GOT3 (cell line): ENCODE measurements at places on chromosomes 11 and 22.
A peak's percentile ranks its signal among the peaks of the same experiment; 100 is the strongest.

DNA sequence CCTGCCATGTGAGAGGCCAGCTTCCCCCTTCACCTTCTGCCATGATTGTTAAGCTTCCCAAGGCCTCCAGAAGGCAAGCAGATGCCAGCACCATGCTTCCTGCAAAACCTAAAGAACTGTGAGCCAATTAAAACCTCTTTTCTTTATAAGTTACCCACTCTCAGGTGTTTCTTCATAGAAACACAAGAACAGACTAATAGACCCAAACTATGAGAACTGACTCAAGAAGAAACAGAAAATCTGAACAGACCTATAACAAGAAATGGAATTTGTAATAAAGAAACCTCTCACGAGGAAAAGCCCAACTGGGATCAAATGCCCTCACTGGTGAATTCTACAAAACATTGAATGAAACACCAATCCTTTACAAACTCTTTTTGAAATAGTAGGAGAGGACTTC, 12.0 kb downstream of the NPAT start:
- DNase-seq = no peak

- DNase-seq = no peak
These were observed 34.9 kb downstream of the CABIN1 start for GRCh38 chr22:24046024-24046423.

- DNase-seq = no peak
These were observed 151.3 kb upstream of the SEZ6L start for GRCh38 chr22:26017932-26018331.

DNA sequence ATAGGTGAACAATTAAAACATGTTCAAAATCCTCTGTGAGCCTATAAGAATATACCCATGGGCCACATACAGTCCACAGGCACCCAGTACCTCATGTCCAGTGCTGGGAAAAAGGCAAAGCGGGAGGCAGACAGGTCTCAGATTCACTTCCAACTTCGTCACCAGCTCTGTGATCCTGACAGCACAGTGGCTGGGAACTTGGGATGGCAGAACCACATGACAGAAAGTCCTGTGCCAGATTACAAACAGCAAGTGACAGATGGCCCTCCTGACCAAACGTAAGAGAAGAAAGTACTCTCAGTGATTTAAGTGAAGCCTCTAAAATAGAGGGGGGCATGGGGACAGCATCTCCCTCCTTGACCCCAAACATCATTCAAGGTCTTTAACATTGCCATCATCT, 5.8 kb downstream of the SLC1A2 start:
- DNase-seq = no peak

- no peak for DNase-seq
These were observed 9.6 kb downstream of the P2RY2 start for GRCh38 chr11:73227571-73228211.

DNA sequence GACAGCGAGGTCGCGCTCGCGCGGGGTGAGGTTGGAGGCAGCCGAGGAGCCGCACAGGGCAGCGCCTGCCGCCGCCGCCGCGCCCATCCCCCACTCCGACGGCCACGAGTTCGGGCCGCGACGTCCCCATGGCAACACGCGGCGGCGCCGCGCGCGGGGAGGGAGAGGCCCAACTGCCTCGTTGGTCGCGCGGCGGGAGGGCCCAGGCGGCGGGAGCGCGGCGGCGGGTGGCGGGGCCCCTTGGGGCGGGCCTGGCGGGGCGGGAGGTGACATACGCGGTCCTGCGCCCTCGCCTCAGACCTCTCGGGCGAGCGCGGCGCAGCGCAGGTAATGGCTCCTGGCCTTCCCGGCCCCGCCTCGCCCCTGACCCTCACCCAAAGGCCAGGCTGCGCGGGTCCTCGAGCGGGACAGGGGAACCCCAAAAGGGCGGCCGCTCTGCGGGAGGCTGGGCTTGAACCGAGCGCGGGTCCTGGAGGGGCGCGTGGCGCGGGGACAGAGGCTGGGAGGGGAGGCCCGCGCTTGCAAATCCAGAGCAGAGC, at the start of gene DEUP1:
Gene DEUP1, plus strand, starts transcription at position 297 of the 539 bp plus-strand sequence. CDS start 1,518 bp downstream, outside the sequence.
- DNase-seq = no peak

GRCh38 chr22:28105413-28105812, 186.4 kb upstream of the PITPNB start:
- DNase-seq = no peak

- no peak for DNase-seq
These were observed 83.1 kb downstream of the SHANK2 start for GRCh38 chr11:71169313-71169712.

DNA sequence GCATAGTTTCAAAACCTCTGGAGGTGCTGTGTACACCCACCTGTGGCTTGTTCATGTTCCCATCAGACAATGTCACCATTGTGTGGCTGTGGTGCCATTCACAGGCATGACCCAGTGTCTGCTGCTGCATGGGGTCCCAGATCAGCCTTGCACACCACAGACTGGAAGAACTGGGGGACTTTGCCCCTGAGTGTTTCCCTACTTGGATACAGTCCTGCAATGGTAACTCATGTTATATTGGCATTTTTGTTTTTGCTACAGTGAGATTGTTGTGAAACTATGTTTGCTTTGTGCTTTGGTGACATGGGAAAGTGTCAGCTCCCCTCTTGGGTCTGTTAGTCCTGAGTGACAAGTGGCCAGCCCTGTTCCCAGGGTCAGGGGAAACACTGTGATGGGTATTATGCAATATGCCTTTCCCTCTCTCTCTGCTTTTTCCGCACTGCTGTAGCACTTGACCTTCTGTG, 108.8 kb downstream of the NAV2 start:
- DNase-seq = no peak

GRCh38 chr11:86673872-86674750, 1.7 kb upstream of the ME3 start:
- DNase-seq = no peak

DNA sequence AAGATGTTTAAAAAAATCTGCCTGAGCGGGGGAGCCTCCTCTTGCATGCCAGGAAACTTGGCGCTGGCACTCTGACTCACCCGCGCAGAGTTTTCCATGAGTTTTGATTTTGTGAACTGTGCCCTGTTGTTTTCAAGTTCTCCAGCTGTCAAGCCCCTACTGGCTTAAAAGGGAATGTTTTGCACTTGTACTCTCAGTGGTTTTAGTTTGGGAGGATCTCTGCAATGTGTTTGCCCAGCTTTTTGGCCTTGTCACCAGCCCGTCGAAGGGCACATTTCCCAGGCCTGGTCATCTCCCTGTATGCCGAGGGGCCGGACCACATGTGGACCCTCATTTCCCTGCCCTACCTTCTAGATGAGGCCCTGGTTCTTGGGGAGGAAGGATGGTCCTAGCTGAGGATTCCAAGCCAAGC, 12.2 kb downstream of the MRGPRF start:
- peak; percentile 62 for DNase-seq

DNA sequence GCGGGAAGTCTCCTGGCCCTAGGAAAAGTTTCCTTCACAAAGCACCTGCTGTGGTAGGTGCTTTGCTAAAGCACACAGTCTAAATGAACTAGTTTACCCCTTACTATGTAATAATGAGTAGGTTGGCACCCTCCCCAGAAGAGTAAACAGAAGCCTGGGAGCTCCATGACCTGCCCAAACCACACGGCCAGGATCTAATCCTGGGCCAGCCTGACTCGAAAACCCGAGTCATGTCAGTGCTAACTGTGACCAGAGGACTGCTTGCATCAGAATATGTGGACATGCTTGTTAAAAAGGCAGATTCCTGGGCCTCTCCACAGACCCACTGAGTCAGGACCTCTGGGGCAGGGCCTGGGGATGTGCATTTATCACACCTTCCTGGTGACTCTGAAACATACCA, 67.7 kb downstream of the PANX1 start:
- no peak for DNase-seq

DNA sequence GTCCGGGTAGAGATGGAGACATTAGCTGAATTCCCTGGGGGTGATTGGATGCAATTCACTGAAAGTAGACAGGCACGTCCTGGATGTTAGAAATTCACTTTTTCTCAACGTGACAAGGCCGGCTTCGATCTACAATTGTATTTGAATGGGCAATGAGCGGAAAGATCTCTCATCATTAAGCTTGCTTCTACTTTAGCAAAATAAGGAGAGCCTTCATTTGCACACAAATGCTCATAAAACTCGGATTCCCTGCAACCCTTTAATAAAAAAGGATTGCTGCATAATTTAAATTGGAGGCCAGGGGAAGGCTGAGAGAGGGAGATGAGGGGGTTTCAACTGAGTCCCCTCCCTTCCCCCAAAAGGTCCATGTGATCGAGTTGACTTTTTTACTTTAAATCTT, 10.6 kb upstream of the PAX6 start:
- no peak for DNase-seq

DNA sequence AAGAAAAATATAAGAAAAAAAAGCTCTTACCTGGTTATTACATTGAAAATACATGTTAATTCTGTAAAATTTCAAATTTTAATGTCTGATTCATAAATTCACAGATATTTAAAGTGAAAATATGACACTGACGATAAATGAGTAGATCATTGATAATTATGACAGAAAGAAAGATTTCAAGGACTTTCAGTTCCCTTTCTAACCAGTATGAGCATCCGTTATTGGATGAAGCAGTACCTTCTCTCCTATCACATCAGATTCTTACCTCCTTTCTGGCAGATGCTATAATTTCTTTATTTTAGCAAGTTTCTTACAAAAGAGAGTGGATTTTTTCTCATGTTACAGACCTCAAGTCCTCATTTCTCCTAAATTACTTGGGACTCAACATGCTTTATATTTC, 847.3 kb downstream of the JRKL start:
- no peak for DNase-seq

DNA sequence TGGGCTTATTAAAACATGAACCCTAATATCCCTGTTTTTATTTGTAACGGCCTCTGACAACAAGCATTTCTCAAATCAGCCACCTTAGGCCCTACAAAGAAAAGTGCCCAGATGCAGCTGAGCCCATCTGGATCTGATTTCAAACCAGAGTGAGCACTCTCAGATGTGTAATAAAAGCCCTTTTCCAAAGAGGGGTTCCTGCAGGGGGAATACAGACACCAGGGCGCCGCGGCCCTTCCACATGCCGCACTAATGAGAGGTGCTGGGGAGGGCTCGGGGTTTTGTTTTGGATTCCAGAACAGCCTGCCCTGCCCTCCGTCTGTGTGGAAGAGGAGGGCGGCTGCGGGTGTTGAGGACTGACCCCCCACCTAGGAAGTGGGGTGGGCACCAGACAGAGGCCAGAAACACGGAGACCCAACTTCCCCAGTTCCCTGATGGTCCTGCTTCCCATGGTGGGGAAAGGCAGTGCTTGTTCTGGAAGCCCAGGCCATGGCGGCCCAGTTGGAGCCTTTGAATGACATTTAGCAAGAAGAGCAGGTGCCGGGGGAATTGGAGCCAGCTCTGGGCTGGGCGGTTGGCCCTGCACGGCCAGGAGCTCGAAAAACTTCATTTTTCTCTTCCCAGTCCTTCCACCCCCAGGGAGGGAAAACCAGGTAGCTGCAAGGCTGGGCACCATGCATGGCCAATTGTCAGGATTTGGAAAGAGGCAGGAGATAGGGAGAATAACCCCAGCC, 63.7 kb downstream of the MACROD1 start:
- DNase-seq = no peak
